ENCODE measurements at places on chromosomes 3 and 15. TPM values are rescaled to one million over a fixed set of nuclear protein-coding genes. Genes with fewer than 3 reads are reported as not detected.

GRCh38 chr3:127484601-127485388 lies 105.7 kb downstream of the TPRA1 start:
- no peak for DNase-seq

DNA sequence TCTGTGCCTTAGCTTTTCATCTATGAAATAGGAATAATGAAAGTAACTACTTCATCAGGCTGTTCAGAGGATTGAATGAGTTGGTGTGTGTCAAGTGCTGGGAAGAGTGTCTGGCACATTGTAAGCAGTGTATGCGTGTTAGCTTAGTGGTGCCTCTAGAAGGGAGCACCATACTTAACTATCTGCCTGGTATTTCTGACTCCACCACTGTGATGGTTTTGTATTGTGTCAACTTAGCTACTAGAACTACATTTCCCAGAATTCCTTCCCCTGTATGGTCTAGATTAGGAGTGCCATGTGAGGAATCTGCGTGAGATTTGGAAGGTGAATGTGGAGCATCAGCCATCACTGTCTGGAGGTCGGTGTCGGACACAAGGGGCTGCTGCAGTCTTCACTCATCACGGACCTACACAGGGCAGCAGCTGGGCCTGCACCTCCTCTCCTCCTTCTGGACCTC lies 115.4 kb upstream of the GALNT15 start:
- DNase-seq, result no peak

The EXOSC7 gene
- 30.0 TPM for polyA plus RNA-seq

DNA sequence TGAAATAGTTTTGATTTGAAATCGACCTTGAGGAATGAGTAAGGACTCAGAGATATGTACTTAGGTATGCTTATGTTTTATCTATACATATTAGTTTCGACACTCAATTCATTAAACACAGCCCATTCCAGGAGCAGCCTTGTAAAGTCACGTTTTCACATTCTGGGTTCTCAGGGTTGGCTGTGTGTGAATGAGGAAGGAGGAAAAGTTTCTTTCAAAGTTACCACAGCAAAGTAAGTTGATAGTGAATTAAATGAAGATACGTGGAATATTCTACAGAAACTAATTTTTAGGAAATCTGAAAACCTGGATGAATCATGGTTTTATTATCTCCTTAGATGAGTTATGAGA lies 133.5 kb downstream of the C3orf38 start:
- DNase-seq, result no peak

The SNAP23 gene
- polyA plus RNA-seq, result 28.4 TPM

GRCh38 chr15:85972805-85973540 lies 106.7 kb upstream of the AGBL1 start:
- DNase-seq, result no peak

The RARB gene
- polyA plus RNA-seq, result 9.5 TPM

DNA sequence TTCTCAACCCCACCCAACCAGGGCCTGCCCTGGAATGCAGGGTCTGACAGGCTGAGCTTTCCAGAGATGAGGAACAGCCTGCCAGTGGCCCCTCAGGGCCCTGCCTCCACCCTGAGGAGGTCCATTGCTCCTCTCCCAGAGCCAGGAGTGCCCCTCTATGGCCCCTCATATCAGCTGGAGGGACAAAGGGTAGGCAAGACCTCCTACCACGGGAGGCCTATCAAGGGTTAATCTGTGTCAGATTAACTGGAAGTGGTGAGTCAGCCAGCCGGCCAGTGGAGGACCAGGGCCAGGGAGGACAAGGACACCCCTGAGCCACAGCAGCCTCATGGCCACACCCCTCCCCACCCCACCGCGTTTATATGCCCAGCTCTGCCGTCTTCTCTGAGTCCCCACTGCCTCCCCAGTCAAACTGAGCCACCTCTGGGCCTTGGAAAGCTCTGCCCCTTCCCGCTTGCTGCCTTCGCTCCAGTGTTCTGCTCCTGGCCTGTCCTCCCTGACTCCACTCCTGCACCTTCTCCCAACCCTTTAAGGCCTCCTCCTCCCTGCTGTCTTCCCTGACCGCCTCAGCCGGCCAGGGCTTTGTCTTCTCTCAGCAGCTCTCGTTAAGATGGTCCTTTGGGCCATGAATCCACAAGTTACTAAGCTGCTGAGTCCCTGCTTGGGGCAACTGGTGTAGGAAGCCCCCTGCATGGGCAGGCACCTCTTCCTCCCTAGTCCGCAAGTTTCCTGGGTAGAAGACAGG lies 6.5 kb downstream of the CCDC33 start:
- DNase-seq, result no peak

The KLF15 gene
- 36.2 TPM for polyA plus RNA-seq

The CXCR6 gene
- 0.18 TPM for polyA plus RNA-seq

- DNase-seq, result no peak
Observed at GRCh38 chr15:63284335-63284734, 6.9 kb downstream of the APH1B start.

The GP9 gene
- not detected for polyA plus RNA-seq

The TRH gene
- not detected for polyA plus RNA-seq

- DNase-seq, result no peak
Observed at GRCh38 chr3:171935261-171936123, 92.3 kb downstream of the TMEM212 start.

- DNase-seq, result no peak
Observed at GRCh38 chr3:101838691-101839090, 10.6 kb upstream of the NFKBIZ start.

GRCh38 chr3:33833408-33834095 lies 35.1 kb downstream of the PDCD6IP start:
- DNase-seq, result no peak

The PROS1 gene
- polyA plus RNA-seq, result 48.3 TPM

GRCh38 chr3:119817071-119817470 lies 35.2 kb downstream of the NR1I2 start:
- DNase-seq, result no peak

DNA sequence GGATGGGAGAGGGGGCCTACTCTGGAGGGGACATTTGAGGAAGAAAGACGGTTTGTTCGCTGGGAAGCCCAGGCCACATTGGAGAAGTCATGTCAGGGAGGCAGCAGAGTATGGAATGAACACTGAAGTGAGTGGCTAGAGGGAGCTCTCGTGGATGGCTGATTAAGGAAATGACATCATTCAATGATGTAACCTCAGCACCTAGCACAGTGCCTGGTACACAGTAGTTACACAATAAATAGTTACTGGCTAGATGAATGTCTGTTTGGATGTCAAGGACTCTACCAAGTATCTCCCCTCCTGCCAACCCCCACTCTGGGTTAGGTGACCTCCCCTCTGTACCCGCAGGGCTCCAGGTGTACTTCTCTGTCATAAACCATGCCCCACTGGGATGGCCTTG lies 121.1 kb downstream of the CLSTN2 start:
- DNase-seq, result no peak

GRCh38 chr15:89809093-89809786 lies 5.4 kb downstream of the ANPEP start:
- no peak for DNase-seq

GRCh38 chr15:66692391-66692790 lies 9.6 kb upstream of the SMAD6 start:
- no peak for DNase-seq

The A4GNT gene
- polyA plus RNA-seq, result not detected

- DNase-seq, result no peak
Observed at GRCh38 chr3:132563420-132564069, 33.5 kb upstream of the ACKR4 start.

Measured in right cardiac atrium (tissue), 5 donors.